ENCODE measurements at places on chromosomes 16 and 17. TPM values are rescaled to one million over a fixed set of nuclear protein-coding genes. Genes with fewer than 3 reads are reported as not detected.

BCAR1 gene
- total RNA-seq: 200 TPM

NETO2 gene
- 11.0 TPM for total RNA-seq

CSNK2A2 gene
- 39.2 TPM for total RNA-seq

SEPTIN1 gene
- total RNA-seq: not detected

WSCD1 gene
- total RNA-seq: 27.6 TPM

ZFP3 gene
- total RNA-seq: 0.97 TPM

ZNF205 gene
- 15.6 TPM for total RNA-seq

RAB26 gene
- 0.49 TPM for total RNA-seq

C16orf92 gene
- not detected for total RNA-seq

TNFRSF13B gene
- total RNA-seq: not detected

All from bladder microvascular endothelial cell (primary cell).